ENCODE measurements at places on chromosomes 3 and 15.

DNA sequence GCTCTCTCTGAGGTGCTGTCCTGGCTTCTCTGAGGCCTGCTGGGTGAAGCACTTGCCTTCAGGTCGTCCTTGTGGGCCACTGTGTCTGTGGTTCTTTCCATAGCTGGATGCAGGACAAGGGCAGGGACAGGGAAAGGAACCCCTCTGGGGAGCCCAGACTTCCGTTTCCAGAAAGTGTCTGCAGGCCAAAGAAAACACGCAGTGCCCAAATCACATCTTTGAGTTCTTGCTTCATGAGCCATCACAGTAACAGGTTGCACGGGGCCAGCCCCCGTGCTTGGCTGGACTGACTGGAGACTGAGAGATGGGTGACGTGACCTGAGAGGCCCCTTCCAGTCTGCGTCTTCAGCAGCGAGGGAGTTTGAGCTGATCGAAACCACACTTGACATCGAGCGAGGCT lies 115.8 kb downstream of the GABRG3 start:
- no peak for DNase-seq

DNA sequence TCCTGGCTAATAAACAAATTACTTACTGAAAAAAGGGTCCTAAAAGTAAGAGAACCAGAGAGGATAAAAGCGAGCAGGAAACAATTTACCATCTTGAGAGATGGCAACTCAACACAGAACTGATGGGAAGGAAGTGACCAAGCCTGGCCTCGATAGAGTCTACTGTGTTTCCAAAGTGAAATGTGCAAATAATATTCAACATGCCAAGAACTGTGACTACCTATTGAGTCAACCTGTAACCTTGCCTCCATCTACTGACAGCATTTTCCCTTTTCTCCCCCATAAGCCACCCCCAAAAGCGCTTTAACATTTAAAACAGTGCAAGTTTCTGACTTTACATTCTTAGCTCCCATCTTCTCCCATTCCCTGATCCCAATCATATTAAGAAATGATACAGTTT lies 75.4 kb upstream of the PSMD6 start:
- DNase-seq = no peak

DNA sequence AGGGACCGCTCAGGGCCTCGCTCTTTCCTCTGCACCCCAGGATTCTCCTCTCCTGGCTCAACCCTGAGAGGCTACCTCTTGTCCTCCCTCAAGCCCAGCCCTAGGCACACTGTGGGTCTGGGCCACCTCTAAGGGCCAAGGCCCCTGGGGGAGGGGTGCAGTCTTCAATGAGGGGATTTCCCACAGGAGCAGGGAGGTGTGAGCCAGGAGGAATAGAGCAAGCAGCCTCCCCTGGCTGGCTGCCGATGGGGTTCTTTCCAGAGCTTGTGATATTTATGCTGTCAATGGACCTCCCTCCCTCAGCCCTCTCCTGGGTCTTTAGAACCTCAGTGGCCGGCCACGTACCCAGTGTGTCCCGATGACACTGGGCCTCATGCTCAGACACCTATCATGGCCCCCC lies 99.5 kb upstream of the RPL32 start:
- DNase-seq = no peak

- DNase-seq = no peak
Measured at GRCh38 chr3:197490098-197491058, 65.4 kb downstream of the BDH1 start.

- DNase-seq = peak; percentile 29
Measured at GRCh38 chr3:30199096-30199759, 407.2 kb upstream of the TGFBR2 start.

Data from stimulated activated CD8-positive, alpha-beta memory T cell treated with anti-CD3 and anti-CD28 coated beads, Interleukin-7, amount 100 ng/mL, for 4 hours (primary cell).